Tibial nerve (tissue), 4 donors: ENCODE measurements at places on chromosomes 2 and 18.

DNA sequence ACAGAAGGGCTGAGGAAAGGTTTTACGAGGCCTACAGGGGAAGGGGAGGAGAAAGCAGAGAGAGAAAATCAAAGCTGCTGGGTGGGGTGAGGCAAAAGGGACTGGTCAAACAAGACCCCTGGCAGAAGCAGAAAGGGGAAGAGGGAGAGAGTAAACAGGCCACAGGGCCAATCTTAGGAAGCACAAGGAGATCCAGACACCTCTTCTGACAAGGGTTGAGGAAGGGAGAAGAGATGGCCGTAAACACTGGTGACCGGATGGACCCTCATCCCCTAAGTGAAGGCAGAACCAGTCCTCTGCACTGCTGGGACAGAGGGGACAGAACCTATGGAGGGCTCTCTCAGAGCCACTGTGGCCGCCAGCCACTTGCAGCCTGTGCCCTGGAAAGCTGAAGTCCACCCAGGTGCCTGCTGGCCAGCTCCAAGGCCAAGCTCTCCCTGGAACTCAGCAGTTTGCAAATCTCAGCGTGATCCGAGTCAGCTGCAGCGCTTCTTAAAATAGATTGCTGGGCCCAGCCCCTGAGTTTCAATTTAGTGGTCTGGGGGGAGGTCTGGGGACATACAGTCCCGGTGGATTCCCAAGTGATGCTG lies 108.8 kb downstream of the TMEM163 start:
- no peaks in the 10 kb centered on the region for H3K36me3 ChIP-seq
- no peaks in the 10 kb centered on the region for H3K4me1 ChIP-seq
- no peaks in the 10 kb centered on the region for H3K27me3 ChIP-seq
- H3K4me3 ChIP-seq, result no peak overlapping the region
- H3K27ac ChIP-seq, result no peak overlapping the region

DNA sequence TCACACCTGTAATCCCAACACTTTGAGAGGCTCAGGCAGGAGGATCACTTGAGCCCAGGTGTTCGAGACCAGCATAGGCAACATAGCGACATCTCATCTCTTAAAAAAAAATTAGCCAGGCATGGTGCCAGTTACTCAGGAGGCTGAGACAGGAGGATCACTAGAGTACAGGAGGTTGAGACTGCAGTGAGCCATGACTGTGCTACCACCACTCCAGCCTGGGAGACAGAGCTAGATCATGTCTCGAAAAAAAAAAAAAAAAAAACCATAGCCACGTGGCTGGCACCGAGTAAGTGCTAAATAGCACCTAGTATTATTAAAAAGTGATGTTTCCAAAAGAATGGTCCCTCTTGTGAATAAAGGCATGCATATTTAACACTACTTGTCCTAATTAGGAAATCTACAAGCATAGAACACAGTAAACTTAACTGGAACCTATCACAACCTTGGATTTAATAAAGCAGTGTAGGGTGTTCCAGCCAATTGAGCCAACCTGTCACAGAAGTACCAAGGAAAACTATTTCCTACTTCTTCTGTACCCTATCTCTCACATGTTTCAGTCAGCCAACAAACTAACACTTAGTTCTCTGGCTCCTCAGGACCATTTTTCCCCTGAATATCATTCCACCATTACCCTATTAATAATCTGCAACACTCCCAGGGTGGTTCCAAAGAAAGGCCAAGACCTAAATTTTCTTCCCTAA lies 8.8 kb downstream of the RAB1A start:
- H3K27me3 ChIP-seq, result no peaks in the 10 kb centered on the region
- no peaks in the 10 kb centered on the region for H3K36me3 ChIP-seq
- no peak for DNase-seq
- peaks cover 25% of the 10 kb centered on the region for H3K4me1 ChIP-seq
- H3K4me3 ChIP-seq, result no peak overlapping the region

DNA sequence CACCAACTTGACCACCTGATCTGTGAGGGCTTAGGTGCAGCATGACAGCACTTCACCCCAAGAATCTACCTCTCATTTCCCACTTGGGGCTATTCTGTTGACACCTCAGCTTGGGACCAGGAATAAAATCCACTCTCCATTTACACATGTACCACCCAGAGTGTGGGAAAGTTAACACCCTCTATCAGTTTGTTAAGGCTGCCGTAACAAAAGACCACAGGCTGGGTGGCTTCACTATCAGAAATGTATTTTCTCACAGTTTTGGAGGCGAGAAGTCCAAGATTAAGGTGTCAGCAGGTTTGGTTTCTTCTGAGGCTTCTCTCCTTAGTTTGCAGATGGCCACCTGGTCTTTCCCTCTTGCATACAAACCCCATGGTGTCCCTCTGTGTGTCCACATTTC lies 277.7 kb upstream of the ERBB4 start:
- DNase-seq, result no peak
- H3K4me1 ChIP-seq, result no peaks in the 10 kb centered on the region
- H3K27me3 ChIP-seq, result no peaks in the 10 kb centered on the region
- H3K27ac ChIP-seq, result no peak overlapping the region

- no peak overlapping the region for H3K27ac ChIP-seq
- H3K4me1 ChIP-seq, result no peaks in the 10 kb centered on the region
- no peaks in the 10 kb centered on the region for H3K27me3 ChIP-seq
- H3K36me3 ChIP-seq, result no peaks in the 10 kb centered on the region
- DNase-seq, result peak; percentile 17
These were observed 94.0 kb downstream of the PLA2R1 start for GRCh38 chr2:159968279-159968900.

GRCh38 chr2:205474741-205475415 lies 207.4 kb upstream of the NRP2 start:
- no peaks in the 10 kb centered on the region for H3K4me1 ChIP-seq
- H3K27ac ChIP-seq, result no peak overlapping the region
- no peaks in the 10 kb centered on the region for H3K27me3 ChIP-seq
- no peak overlapping the region for H3K4me3 ChIP-seq

DNA sequence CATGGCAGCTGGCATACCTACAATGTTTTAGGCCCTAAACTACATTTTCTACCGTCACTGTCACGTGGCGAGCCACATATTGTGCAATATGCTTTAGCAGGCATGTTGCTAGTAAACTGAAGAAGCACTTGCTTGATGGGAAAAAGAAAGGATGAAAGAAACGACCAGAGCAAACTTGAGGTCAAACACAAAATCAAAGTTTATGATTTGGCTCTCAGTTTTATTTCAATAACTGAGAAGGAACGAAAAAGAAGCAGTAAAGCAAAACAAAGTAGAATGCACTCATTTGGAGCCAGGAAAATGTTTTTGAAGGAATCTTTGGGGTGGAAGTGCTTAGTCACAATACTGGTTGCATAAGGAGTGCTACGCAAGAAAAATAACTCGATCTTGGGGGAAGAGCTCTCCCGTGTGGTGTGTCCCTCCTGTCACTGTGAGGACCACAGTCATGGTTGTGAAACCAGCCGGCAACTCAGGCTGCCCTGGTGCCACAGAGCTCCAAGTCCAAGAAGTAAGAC lies 349.8 kb downstream of the RBM43 start:
- H3K4me3 ChIP-seq, result no peak overlapping the region
- no peaks in the 10 kb centered on the region for H3K36me3 ChIP-seq
- H3K27me3 ChIP-seq, result no peaks in the 10 kb centered on the region
- H3K4me1 ChIP-seq, result no peaks in the 10 kb centered on the region
- peak; percentile 74 for DNase-seq

DNA sequence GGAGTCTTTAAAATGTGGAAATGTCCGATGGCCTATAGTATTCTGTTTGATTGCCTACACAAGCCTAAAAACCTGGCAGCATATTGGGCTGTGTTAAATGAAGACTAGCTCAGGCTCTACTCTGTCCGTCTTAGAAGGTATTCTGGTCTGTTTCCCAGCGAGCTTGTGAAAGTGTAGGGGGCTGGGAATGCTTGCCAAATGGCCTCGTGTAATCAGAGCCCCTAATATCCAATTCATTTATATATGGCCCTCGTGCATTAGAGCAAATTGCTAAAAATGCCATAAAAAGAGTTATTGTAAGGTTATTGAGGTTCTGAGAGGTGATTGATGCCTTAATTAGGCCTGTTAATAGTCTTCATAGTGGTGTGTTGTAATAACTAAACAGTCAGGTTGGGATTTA lies 1500.4 kb downstream of the DPP10 start:
- no peak overlapping the region for H3K4me3 ChIP-seq
- H3K27ac ChIP-seq, result no peak overlapping the region
- H3K27me3 ChIP-seq, result no peaks in the 10 kb centered on the region
- no peak for DNase-seq

GRCh38 chr18:8601277-8602032 lies 7.8 kb upstream of the RAB12 start:
- peaks cover 4% of the 10 kb centered on the region for H3K4me1 ChIP-seq
- H3K4me3 ChIP-seq, result no peak overlapping the region
- H3K27me3 ChIP-seq, result no peaks in the 10 kb centered on the region
- no peaks in the 10 kb centered on the region for H3K36me3 ChIP-seq

- H3K4me1 ChIP-seq, result peaks cover 33% of the 10 kb centered on the region
- DNase-seq, result peak; percentile 11
- no peaks in the 10 kb centered on the region for H3K36me3 ChIP-seq
- H3K4me3 ChIP-seq, result no peak overlapping the region
- no peaks in the 10 kb centered on the region for H3K27me3 ChIP-seq
These were observed 10.8 kb upstream of the SNED1 start for GRCh38 chr2:240987588-240987987.

DNA sequence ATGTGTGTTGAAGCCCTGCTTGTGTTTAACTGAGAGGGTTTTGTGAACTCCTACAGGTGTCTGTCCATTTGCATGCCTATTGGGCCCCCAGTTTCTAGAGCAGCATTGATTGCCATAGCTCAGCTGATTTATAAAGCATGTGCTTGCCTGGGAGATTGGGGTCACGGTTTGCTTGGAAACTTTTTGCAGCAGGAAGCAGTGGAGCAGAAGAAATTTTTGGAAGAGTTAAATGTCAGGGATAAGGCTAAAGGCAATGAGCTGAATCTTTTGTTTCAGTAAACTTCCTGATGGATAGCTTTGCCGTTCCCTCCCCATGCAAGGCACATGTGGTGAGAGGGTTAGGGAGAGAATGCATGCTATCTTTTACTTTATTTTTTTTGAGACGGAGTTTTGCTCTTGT lies 102.2 kb downstream of the PTPRM start:
- H3K27me3 ChIP-seq, result no peaks in the 10 kb centered on the region
- no peaks in the 10 kb centered on the region for H3K36me3 ChIP-seq
- H3K4me1 ChIP-seq, result no peaks in the 10 kb centered on the region
- no peak overlapping the region for H3K27ac ChIP-seq
- H3K4me3 ChIP-seq, result no peak overlapping the region

DNA sequence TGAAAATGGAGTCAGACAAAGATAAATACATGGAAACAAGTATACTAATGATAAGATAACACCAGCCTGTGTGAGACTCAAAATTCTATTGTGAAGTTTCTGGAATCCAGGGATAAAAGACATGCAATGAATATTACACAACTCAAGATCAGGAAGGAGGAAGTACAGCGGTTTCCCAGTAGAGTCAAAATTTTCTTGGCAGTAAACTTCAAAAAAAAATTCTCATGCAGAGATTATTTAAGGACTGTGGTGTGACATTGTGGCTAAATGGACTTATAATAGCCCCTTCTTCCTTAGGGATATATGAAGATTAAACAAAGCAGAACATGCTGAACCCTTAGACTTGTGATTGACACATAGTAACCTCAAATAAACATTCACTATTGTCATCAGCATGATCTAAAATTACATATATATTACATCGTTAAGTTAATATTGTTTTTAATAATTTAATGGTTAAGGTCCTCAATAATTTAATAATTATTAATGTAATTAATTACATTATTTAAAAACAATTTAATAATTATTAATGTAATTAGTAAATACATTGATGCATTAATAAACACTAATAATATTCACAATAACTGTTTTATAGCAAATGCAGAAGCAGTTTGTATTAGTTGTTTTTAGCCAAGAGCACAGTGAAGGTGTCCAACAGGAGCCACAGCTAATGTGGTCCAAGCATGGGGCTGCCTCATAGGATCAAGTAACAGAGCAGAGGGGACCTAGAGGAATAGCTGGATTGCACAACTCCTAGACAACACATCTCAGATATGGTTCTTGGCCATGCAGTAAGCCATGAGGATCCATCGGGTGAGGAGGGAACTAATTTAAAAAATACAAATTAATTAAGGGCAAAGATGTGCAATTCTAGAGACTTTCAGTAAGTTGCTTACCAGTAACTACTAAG lies 77.3 kb downstream of the POLE4 start:
- H3K27ac ChIP-seq, result peak overlapping the region; percentile 39
- DNase-seq, result no peak
- no peak overlapping the region for H3K4me3 ChIP-seq
- peaks cover 3% of the 10 kb centered on the region for H3K4me1 ChIP-seq
- H3K36me3 ChIP-seq, result no peaks in the 10 kb centered on the region
